ENCODE measurements at places on chromosomes 7 and 10.
A peak's percentile ranks its signal among the peaks of the same experiment; 100 is the strongest.

DNA sequence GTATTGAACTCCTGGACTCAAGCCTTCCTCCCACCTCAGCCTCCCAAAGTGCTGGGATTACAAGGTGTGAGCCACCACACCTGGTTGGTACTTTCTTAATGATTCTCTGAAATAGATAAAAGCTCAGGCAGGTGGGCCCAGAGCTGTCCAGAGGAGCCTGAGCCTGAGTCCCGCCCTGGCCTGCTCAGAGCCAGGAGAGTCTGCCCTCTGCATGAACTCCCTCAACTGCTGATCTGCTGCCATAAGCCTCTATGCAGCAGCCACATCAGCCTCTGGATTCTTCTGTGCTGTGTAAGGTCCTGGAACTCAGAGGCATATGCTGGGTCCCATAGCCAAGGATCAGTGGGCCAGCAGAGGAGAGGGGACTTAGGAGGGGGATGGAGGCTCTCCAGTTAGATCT lies 23.1 kb upstream of the DDIT4 start:
- no peak for DNase-seq

DNA sequence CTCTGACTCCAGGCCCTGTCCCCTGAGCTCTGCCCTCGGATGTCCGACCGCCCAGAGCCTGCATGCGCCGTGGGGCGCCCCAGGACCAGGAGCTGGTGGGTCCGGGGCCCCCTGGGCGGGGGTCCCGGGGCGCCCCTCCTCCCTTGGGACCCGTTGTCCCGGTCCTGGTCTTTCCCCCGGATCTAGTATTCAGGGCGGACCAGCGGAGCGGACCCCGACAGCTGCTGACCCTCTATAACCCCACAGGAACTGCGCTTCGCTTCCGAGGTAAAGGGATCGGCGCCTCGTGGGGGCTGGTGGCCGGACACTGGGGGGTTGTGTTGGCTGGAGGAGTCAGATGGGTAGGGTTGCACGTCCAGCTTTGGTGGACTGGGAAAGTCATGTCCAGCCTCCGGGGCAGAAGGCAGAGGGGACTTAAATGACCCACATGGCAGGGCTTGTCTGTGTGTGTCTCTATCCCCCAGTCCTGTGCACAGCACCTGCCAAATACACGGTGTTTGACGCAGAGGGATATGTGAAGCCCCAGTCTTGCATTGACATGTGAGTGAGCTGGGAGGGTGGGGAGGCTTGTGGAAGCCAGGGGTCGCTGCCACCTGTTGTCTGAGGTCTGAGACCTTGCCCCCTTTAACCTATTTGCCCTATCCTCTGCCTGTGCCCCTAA lies 520 bp downstream of the MOSPD3 start:
- DNase-seq: no peak

GRCh38 chr10:1153805-1154351 lies 97.7 kb downstream of the WDR37 start:
- DNase-seq: no peak

DNA sequence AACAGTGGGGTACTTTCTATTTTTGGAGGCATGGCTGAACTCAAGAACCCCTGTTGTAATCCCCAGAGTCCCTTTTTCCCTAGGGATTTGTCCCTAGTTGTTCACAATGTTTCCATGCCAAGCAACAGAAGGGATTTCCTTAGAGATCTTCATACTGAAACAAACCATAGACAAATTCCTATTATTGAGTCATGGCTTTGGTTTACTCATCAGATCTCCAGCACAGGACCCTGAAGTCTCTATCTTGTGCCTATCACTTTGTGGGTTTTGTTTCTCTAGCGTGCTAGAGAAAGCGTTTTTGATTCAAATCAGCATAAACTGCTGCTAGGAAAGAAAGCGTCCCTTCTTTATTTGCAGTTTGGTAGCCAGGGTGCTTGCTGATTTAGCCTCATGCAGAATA lies 165.0 kb downstream of the BAMBI start:
- DNase-seq: no peak

- no peak for DNase-seq
Measured at GRCh38 chr10:90890347-90890746, 18.6 kb downstream of the RPP30 start.

DNA sequence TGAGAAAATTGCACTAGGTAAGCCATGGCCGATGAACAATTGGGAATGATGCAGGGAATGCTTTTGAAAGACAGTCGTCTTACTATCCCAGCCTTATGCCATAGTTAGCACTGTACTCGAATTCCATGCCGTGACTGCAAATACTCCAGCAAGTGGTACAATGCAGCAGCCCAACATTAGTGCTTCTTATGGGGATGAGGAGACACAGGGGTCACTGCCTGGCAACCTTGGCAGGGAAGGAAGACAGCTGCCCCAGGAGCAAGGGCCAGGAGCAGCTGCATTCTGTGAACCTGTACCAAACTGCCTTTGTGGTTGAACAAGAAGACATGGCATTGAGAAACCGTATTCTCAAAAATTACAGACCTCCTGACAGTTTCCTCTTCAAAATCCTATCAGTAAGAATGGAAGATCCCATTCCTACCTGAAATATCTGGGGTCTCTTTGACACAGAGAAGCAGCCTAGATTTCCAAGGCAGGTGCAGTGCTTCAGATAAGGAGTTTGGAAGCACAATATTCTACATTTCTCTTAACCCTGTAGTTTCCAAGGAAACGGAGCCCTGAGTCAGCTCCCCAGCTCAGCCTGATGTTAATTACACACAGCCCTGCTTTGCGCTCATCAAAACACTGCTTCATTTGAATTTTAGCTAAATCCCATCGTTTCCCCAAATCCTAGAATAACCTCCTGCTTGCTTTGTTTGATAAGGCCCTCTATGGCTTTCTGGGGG lies 49.0 kb upstream of the FRMD4A start:
- DNase-seq: no peak

DNA sequence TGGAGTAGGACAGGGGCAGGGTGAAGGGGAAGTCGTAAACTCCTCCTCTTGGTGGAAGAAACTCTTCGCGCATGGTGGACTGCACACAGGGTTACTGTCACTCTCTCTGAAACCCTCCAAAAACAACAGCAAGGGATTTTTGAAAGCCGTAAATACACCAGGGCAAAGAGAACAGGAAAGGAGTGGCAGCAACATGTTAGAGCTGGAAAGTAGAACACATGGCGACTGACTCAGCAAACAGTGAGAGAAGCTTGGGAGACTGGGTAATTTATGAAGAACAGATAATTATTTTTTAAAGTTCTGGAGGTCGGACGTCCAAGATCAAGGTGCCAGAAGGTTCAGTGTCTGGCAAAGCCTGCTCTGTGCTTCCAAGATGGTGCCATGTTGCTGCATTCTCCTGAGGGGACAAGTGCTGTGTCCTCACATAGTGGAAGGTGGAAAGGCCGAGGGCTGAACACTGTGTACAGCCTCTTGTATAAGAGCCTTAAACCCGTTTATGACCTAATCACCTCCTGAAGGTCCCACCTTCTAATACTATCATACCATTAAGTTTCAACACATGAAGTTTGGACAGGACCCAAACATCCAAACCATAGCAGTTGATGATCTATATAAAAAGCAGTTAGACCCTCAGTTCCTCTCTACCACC lies 22.5 kb upstream of the C10orf53 start:
- no peak for DNase-seq

DNA sequence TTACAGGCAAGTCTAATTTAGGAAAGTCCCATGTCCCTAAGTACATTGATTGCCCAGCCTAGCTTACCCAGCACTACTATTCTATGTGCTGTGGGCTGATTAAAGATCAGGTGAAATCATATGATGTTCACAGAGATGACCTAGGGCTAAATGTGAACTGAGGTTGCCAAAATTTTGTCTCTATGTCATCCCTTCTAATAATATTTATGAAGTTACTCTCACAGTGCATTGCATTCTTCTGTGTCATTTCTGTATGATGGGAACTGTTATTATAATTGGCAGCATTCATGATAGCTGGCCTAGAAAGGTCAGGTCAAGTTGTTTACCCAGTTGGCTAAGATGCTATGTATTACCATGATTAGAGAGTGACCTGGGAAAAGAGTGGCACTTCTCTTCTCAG lies 2.8 kb upstream of the PDK4 start:
- no peak for DNase-seq

DNA sequence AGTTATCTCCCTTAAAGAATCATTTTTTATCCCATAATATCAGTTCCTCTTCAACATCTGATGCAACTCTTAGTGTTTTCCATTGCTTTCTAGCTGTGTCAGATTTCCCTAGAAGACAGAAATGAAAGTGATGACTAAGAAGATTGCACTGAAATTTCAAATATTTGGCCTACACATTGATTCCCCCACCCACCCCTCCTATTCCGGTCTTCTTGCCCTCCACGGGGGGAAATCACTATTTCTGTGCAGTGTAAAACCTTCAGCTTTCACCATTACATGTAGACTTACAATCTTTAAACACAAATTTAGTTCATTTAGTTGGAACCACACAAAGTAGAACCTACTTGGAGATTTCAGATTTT lies 63.7 kb upstream of the IL6 start:
- no peak for DNase-seq

GRCh38 chr7:25579778-25580075 lies 351.4 kb upstream of the NPVF start:
- no peak for DNase-seq

DNA sequence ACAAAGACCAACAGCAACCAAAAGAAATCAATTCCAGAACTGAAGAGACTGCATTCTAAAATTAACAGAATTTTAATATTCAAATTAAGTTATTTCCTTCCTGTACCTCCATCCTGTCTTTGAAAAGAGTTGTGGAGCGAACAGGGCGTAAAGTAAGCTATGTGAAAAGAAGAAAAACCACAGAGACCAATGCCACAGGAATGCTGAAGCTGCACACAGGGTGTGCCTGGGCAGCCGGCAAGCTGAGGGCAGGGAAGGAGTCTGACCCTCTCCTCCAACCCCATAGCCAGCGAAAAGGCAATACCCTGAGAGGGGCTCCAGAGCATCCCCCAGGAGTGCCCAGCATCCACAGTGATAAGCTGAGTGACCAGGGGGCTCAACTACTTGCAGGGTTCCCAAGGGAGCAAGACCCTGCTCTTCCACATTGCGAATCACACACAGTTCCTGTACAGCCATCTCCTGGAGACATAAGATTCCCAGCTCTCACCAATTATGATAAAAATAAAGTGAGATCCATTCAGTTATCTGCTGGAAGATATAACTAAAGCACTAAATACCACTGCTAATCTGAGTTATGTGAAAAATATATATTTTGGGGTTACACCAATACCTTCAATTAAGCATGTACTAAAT lies 93.8 kb downstream of the PARD3 start:
- DNase-seq: no peak

- DNase-seq: peak; percentile 83
Measured at GRCh38 chr7:155297517-155298287, at the start of gene INSIG1. Gene INSIG1, plus strand, starts transcription at chr7:155297878. Its CDS starts 408 bp downstream, at chr7:155298286.

- no peak for DNase-seq
Measured at GRCh38 chr10:43038783-43039623, 37.9 kb upstream of the RET start.

- no peak for DNase-seq
Measured at GRCh38 chr10:70500812-70501301, 22.3 kb downstream of the PALD1 start.

DNA sequence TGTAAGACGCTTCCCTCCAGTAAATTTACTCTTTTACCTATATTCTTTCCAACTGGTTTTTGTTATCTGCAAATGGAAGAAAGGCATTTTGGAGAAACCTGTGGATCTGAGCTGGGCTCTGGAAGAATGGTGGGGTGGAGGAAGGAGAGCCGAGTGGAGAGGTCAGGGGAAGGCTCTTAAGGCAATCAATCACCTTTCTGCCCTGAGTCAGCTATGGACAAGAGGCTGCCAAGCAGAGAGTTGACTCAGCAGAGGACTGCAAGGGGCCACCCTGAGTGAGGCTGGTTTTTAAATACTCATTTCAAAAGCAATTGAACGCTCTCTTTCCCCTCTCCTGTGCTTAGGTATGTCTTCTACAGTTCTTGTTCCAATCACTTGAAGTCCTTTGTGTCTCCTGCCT lies 81.8 kb downstream of the SPAG6 start:
- DNase-seq: no peak

DNA sequence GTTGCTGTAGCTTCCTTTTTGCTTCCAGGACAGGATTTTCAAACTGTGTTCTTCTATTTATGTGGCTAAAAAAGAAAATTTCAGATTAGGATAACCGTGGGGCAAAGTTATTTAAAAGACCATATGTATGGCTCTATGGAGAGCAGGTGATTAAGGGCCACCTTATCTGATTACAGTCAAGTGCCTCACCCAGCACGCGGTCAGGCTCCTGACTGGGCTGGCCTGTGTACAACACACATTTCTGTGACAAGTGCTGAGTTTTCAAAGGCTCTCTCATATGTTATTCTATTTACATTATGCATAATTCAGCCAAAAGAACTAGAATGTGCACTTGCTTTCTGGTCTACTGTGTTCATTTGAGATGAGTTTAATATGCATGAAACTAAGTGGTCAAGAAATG lies 547.4 kb downstream of the PHTF2 start:
- DNase-seq: no peak

GRCh38 chr7:68423356-68423755 lies 1174.9 kb upstream of the AUTS2 start:
- no peak for DNase-seq

Measured in T-helper 22 cell (primary cell).